ENCODE measurements at places on chromosomes 5 and 9. TPM values are rescaled to one million over a fixed set of nuclear protein-coding genes. Genes with fewer than 3 reads are reported as not detected.

The TMEM174 gene
- total RNA-seq: not detected

The OTP gene
- total RNA-seq: 0.15 TPM

The IFNA21 gene
- not detected for total RNA-seq

The SPDL1 gene
- 8.8 TPM for total RNA-seq

The RPS14 gene
- 4,472 TPM for total RNA-seq

The ZDHHC11B gene
- 4.8 TPM for total RNA-seq

The C9orf152 gene
- 7.9 TPM for total RNA-seq

The PCDHA9 gene
- 0.66 TPM for total RNA-seq

The CTNND2 gene
- not detected for total RNA-seq

The NFIB gene
- 95.2 TPM for total RNA-seq

The STK32A gene
- total RNA-seq: 2.0 TPM

The ST8SIA4 gene
- total RNA-seq: 4.6 TPM

- no peak for DNase-seq
Observed at GRCh38 chr9:110101531-110102161, 106.3 kb downstream of the C9orf152 start.

DNA sequence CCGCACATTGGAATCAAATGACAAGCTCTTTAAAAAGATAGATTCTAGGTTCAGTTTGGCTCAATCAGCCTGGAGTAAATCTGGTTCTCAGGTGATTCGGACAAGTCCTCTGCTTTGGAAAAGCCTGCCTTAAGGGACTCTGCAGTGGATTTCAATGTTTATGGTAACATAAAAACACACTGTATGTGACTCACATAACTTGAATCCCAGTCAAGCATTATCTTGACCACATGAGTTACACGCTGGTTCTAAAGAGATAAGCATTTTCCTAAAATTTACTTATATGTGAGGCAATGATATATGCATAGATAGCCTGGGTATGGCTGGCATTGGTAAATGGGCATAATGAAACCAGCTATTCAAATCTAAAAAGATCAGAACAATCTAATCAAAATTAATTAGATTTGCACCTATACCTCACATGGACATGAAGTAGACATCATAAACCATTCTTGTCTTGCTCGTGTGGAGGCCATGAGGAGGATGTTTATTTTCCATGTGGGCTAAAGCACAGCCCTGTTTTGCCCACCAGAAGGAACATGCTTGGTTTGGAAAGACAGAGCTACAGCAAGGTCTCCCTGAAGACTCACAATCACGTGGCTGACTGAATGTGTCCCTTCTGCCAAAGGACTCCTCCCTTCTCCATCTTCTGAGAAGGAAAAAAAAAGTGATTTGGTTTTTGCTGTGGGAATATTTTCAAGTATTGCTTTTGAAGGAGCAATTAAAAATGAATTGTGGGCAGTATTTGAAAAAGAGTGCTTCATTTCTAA lies 351.7 kb downstream of the DIRAS2 start:
- DNase-seq: no peak

DNA sequence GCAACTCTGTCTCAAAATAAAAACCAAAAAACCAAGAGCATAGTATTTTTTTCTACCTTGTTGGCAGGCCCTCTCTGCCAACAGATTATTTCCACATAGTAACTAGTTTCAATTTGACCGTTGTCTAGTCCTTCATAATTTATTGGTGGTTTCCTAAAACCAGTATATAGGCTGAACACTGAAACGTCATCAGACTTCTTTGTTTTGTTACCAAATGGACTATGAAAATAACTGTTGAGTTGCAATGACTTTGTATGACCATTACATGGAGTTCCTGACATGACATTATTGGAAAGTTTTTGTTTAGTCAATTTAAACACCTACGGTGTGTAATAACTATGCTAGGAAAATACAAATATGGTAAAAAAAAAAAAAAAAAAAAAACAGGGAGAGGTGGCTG lies 1.7 kb downstream of the AGGF1 start:
- no peak for DNase-seq

- DNase-seq: no peak
Observed at GRCh38 chr5:111453747-111454146, 58.6 kb downstream of the STARD4 start.

- no peak for DNase-seq
Observed at GRCh38 chr5:5179597-5179996, 39.5 kb downstream of the ADAMTS16 start.

GRCh38 chr9:117691367-117691766 lies 12.8 kb upstream of the TLR4 start:
- no peak for DNase-seq

DNA sequence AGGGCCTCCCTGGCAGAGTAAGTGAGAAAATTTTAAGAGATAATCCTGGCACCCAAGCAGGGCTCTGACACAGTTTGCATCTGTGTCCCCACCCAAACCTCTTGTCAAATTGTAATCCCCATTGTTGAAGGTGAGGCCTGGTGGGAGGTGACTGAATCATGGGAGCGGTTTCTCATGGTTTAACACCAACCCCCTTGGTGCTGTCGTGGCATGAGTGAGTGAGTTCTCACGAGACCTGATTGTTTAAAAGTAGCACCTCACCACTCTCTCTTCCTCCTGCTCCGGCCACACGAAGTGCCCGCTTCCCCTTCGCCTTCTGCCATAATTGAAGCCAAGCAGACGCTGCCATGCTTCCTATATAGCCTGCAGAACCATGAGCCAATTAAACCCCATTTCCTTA lies 80.1 kb downstream of the FBXW11 start:
- DNase-seq: no peak

GRCh38 chr9:91117474-91117891 lies 244.2 kb downstream of the AUH start:
- no peak for DNase-seq

DNA sequence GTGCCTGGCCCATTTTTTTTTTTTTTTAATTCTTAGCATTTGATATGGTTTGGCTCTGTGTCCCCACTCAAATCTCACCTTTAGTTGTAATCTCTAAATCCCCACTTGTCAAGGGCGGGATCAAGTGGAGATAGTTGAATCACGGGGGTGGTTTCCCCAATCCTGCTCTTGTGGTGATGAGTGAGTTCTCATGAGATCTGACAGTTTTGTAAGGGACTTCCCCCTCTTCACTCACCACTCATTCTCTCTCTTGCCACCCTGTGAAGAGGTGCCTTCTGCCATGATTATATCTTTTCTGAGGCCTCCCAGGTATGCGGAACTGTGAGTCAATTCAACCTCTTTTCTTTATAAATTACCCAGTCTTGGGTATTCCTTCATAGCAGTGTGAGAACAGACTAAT lies 27.2 kb downstream of the NDUFAF2 start:
- DNase-seq: no peak

DNA sequence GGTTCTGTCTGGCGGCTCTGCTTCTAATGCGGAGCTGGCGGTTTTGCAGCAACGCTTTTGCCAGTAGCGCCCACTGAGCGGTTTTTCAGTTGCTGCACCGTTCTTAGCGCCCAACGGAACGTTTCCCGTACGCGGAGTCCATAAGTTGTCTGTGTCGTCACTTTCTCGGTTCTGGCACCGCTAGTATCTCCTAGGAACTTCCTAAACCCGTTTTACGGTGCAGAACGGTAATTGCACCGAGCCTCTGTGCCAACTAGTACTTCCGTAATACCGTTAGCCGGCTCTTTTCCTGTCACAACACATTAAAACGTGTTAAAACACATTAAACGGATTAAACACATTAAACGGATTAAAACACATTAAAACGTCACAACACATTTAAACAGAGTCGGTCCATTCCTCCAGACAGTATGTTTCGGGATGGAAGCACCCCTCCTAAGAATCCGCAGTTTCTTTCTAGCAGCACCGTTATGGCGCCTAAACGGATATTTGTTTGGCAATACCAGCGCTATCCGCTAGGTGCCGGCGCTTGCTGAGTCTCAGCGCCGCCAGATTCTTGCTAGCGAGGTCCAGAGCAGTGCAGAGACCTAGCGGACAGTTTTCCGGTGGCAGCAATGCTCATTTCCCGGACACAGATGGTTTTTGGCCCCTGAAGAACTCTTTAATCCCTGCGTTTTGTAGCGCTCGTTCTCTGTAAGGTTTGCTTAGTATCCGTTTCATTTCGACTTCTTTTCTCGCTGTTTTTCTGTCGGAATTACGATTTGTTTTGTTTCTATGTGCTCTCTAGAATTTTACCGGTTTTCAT lies 45.4 kb downstream of the ANXA2R start:
- DNase-seq: peak; percentile 54

DNA sequence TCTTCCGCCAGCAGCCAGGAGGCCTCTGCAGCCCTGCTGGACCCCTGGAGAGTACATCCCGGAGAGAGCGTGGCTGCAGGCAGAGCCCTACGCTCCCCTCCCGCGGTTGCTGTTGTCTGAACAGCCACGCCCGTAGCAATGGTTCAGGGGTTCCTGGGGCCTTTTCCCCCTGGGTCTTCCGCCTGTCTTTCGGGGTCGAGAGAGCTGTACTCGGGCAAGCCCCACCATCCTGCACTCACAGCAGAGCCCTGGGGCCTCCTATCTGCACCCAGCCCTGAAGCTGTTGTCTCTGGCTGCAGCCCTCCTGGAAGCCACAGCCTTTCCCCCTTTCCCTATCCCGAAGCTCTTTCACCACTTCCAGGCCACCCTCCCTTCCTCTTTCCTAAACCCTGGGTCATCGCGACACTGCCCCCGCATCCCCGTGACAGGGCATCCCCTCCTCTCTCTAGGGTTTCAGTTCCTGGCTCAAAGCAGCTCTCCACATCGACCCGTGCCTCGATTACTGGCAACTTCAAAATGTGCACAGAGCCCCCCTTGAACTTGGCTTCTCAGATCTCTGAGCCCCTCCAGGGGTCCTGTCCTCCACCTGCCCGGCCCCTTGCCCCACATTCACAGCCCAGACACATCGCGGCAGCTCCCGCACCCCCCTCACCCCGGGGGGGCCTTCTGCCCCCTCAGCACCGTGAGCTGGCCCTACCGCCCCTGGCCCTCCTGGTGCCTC lies 43.9 kb upstream of the CEP72 start:
- DNase-seq: no peak

DNA sequence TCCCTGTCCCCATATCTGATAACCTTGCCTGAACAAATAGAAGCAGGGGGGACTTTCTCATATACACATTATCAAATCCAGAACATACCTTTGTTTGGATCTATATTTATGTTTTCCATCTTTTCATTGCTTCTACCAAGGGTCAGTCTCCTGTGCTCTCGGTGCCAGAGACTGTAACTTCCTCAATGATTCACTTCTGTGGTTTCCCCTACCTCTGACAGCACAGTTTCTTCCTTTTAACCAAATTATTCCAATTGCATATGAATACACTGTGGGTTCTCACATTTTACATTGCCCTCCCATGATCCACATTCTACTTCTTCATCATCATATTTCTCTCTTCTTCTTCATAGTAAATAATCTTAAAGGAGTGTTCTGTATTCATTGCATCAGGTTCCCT lies 32.2 kb downstream of the NMUR2 start:
- DNase-seq: no peak

GRCh38 chr5:135356522-135357318 lies 42.3 kb downstream of the MACROH2A1 start:
- DNase-seq: no peak

- no peak for DNase-seq
Observed at GRCh38 chr9:12923468-12924009, 148.7 kb downstream of the LURAP1L start.

DNA sequence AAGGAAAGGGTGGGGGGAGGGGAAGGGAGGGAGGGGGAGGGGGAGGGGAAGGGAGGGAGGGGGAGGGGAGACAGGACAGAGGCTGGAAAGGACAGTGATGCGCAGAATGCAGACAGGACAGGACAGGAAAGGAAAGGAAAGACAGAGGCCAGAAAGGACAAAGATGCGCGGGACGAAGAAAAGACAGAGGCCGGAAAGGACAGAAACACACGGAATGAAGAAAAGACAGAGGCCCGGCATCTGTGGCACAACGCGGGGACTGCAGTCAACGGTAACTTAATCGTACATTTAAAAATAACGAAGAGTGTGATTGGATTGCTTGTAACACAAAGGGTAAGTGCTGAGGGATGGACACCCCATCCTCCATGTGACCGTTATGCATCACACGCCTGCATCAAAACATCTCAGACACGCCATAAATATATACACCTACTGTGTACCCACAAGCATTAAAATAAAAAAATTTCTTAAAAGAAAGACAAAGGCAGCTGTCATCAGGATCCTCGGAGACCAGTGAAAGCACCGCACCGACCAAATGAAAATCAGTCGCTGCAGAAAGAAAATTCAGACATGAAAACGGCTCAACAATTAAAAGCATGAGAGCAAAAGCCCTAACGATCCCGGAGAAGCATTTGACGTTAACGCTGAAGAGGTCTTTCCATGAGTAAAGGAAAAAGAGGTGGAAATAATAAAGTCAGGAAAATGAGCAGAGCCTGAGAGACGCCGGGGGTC lies 52.9 kb upstream of the EXOC3 start:
- no peak for DNase-seq

- peak; percentile 28 for DNase-seq
Observed at GRCh38 chr9:94630833-94631232, 8.5 kb downstream of the FBP1 start.

DNA sequence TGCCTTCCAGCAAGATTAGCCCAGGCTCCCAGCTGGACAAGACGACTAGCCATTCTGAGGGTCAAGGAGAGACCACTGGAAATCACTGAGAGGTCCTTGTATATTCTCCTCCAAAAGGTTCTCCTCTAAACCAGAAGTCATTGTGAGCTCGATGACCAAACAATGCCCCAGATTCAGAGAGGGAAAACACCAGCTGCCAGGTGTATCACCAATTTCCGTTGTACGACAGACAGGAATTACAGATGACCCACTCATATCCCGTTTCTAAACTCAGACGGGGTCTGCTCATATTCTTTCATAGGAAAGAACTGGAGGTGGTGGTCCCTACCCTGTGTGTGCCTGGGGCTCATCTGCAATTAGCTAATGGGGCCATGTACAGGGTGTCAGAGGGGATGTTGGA lies 14.2 kb downstream of the FAXDC2 start:
- DNase-seq: no peak

GRCh38 chr9:92713528-92713927 lies 43.6 kb upstream of the IPPK start:
- DNase-seq: peak; percentile 15

GRCh38 chr5:43042626-43043399 lies 2.7 kb upstream of the ANXA2R start:
- DNase-seq: no peak

DNA sequence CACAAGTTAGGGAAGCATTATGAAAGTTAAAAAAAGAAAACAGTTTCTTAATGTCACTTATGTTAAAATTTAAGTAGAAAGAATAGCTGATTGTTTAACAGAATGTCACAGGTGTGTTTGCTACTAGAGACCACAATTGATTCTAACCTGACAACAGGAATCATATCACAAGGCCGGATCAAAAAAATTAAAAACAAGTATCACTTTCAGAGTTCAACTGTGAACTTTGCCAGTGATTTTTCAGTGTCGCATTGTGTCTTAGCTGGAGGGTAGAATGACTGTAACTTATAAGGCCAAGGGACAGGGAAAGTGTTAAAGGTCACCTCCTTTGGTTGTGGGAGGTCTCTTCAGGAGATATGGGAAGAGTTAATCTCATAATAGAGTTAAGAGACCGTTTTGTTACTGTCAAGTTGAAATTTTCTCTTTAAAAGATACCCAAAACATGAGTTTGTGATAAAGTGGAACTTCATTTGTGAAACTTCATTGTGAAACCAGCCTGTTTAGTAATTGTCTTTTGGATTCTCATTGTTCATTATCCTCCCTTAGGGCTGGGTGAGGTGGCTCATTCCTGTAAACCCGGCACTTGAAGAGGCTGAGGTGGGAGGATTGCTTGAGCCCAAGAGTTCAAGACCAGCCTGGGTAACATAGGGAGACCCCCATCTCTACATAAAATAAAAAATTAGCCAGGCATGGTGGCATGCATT lies 40.9 kb downstream of the CPEB4 start:
- DNase-seq: no peak

GRCh38 chr5:143559586-143560109 lies 156.2 kb upstream of the NR3C1 start:
- no peak for DNase-seq
